ENCODE measurements at places on chromosomes 7 and 10. TPM values are rescaled to one million over a fixed set of nuclear protein-coding genes. Genes with fewer than 3 reads are reported as not detected.

The FAM24B gene
- polyA plus RNA-seq = 0.97 TPM

The ATRNL1 gene
- 0.01 TPM for polyA plus RNA-seq

The TMEM176B gene
- 5.6 TPM for polyA plus RNA-seq

The TET1 gene
- polyA plus RNA-seq = 0.09 TPM

The FAM241B gene
- 5.9 TPM for polyA plus RNA-seq

The FAM221A gene
- 1.4 TPM for polyA plus RNA-seq

The RBP3 gene
- not detected for polyA plus RNA-seq

The SEMA3E gene
- polyA plus RNA-seq = 0.09 TPM
